ENCODE measurements at places on chromosomes 6 and 20.

- DNase-seq: peak; percentile 32
These were observed 381.9 kb upstream of the ARID1B start for GRCh38 chr6:156395276-156395675.

DNA sequence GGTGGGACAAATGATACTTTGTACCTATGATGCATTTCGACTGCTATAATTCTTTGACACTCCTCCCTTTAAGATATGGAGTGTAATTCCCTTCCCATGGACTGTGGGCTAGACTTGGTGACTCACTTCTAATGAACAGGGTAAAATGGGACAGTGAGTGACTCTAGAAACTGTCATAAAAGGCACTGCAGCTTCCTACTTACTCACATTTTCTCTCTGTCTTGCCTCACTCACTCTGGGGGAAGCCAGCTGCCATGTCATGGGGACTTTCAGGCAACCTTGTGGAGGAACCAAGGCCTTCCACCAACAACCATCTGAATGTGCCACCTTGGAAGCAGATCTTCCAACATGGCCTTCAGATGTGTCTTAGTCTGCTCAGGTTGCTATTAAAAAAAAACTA lies 12.9 kb upstream of the GFOD1 start:
- no peak for DNase-seq

DNA sequence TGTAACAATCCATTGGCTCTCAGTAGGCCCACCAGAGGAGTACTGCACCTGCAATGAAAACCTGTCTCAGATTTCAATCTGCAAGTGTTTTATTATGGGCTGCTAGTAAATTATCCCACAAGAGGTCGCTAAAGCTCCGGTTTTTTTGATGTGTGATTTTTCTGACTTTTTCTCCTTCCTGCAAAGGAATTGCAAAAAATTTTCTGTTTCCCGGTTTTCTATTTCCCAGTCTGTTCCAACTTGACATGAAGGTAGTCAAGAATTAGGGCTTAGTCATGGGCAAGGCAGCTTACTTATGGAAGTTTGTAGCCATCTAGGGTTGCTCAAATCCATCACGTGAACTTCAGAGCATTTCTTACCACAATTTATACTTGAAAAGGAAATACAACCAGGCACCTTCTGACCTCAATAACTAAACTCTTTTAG lies 38.5 kb upstream of the AHI1 start:
- DNase-seq: peak; percentile 37

DNA sequence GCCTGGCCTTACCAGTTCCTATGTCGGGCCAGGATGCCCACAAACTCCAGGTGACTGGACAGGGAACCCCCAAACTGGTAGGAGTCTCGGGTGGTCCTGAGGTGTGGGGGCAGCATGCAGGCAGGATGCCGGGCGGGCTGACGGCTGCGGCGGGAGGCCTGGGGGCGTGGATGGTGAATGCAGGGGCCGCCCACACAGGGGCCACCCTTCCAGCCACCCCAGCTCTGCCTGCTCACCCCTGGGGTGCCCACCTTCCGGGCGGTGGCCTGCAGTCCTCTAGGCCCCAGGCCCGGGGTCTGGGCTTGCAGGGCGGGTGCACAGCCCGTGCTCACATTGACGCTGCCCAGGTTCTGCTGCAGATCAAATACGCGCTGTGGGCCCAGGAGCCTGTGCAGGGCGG lies 8.4 kb downstream of the ADRM1 start:
- no peak for DNase-seq

- no peak for DNase-seq
These were observed 24.6 kb upstream of the MLN start for GRCh38 chr6:33828452-33828763.

DNA sequence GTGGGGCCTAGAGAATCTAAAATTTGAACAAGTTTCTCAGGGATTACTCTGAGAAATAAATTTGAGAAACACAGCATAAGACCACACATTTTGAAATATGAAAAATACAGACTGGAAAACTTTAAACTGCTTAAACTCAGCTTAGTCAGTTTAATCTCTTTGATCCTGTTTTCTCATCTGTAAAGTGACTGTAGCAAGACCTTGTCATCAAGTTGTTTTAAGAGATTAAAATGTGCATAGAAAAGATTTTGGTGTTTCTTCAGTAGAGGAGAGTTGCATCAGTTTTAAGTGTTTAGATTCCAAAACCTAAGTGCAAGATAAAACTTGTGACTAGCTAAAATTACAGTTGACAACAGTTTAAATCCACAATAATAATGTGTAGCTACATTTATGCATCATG lies 8.1 kb upstream of the BCKDHB start:
- no peak for DNase-seq

DNA sequence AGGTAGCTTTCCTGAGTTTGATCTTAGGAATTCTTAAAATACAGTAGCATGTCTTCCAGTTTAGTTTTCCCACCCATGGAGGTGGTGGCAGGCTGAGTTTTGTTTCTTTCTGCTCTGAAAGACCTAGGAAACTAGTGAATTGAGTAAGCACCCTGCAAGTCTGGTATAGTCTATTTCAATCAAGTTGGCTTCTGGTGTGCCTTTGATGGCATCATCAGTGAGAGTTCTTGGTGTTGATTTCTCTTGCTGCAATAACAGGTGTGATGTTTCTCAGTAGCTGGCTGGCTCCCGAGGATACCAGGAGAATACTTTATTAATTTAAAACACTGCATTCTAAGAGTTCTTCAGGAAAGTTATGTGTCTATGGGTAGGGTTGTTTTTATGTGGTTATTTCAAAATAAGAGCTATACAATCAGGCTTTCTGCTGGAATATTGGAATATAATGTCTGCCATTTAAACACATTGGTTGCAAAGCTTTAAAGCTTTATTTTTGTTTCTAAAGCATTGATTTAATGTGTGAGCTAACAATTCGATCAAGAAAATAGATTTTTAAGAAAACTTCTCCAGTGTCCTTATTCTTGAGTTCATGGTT lies 19.0 kb downstream of the VAPB start:
- peak; percentile 40 for DNase-seq

- DNase-seq: no peak
These were observed 72.5 kb downstream of the PPP1R3G start for GRCh38 chr6:5157621-5158138.
